ENCODE measurements at places on chromosomes 4 and X. TPM values are rescaled to one million over a fixed set of nuclear protein-coding genes. Genes with fewer than 3 reads are reported as not detected.

DNA sequence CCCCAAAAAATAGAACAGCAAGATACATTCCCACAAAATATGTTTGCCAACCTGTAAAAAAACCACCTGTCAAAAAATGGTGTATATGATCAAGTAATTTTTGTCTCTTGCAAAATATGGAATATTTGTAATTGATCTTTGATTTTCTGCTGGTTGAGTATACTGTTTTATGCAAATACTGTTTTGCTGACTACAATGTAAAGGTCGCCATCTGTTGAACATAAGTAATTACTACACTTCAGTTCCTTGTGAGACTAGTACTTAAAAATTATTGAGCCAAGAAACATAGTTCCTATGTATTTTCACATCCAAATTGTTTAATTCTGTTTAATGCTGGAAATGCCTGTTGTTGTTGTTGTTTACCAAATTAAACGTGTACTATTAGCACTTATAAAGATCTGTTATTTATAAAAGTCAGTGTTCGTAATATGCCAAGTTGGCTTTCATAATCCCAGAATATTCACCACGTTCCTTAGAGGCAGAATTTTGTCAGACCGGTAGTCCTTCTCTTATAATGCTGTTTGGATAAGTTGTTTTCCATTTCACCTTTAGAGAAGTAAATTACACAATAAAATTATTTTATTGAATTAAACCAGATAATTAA, 144.2 kb downstream of the PDLIM5 start:
- H3K27ac ChIP-seq: no peak overlapping the region
- H3K27me3 ChIP-seq: no peaks in the 10 kb centered on the region
- no peaks in the 10 kb centered on the region for H3K4me1 ChIP-seq
- no peaks in the 10 kb centered on the region for H3K36me3 ChIP-seq

DNA sequence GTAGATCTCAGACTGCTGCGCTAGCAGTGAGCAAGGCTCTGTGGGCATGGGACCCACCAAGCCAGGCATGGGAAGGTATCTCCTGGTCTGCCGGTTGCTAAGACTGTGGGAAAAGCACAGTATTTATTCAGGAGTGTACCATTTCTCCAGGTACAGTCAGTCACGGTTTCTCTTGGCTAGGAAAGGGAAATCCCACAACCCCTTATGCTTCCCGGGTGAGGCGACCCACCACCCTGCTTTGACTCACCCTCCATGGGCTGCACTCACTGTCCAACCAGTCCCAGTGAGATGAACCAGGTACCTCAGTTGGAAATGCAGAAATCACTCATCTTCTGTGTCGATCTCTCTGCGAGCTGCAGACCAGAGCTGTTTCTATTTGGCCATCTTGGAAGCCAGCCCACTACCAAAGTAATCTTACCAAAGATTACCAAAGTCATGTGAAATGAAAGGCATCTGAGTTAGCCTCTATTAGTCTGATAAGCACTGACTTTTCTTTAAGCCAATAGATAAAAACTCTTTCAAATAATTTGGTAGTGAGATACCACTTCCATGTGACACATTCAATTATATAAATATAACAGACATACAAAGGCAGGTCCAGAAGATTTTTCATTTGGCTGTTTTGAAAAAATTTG, 8.5 kb upstream of the HTN1 start:
- no peak overlapping the region for H3K27ac ChIP-seq
- no peak for DNase-seq
- H3K36me3 ChIP-seq: no peaks in the 10 kb centered on the region
- H3K27me3 ChIP-seq: no peaks in the 10 kb centered on the region

DNA sequence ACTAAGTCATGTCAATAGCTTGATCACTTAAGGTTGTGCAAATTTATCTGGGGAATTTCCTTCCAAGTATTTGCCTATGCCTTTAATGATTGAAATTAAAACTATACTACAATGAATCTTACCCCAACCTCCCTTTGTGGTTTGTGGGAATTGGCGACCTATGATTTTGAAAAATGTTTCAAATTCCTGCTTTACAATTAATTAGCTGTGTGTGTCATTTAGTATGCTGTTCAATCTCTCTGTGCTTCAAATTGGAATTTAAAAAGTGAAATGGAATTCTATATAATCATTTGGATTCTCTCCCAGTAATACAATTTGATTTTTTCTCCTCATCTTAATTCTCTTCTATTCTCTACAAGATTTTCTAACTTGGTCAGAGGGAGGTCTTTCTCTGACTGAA, 2319.5 kb downstream of the ARAP2 start:
- peaks cover 15% of the 10 kb centered on the region for H3K4me1 ChIP-seq
- no peaks in the 10 kb centered on the region for H3K27me3 ChIP-seq
- H3K36me3 ChIP-seq: no peaks in the 10 kb centered on the region

GRCh38 chr4:71944956-71945355, 86.8 kb upstream of the NPFFR2 start:
- DNase-seq: no peak
- no peaks in the 10 kb centered on the region for H3K36me3 ChIP-seq
- H3K27me3 ChIP-seq: no peaks in the 10 kb centered on the region

GRCh38 chrX:38332505-38332904, 5.2 kb upstream of the RPGR start:
- no peak overlapping the region for H3K27ac ChIP-seq
- no peak overlapping the region for H3K4me3 ChIP-seq
- no peaks in the 10 kb centered on the region for H3K27me3 ChIP-seq
- H3K4me1 ChIP-seq: no peaks in the 10 kb centered on the region
- no peak for DNase-seq
- H3K36me3 ChIP-seq: no peaks in the 10 kb centered on the region

DNA sequence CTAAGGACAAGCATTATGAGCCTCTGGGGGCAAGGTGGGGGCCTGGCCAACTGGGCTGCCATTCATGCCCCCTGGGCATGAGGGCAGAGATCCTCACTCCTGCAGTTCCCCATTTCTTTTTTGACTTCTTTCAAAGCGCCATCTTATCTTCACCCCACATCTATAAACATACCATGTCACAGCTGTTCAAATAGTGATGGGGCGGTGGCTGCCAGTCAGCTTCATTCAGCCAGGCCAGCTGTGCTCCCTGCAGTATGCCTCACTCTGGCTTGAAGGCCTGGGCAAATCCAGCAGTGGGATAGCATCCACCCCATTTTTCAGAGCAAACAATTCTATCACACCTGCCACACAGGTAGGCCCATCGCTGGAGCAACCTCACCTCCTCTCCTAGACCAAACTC, 85.5 kb downstream of the NHSL2 start:
- H3K27me3 ChIP-seq: no peaks in the 10 kb centered on the region
- H3K36me3 ChIP-seq: no peaks in the 10 kb centered on the region
- H3K4me1 ChIP-seq: no peaks in the 10 kb centered on the region
- H3K27ac ChIP-seq: no peak overlapping the region
- no peak for DNase-seq

- peak overlapping the region; percentile 90 for H3K27ac ChIP-seq
- H3K4me1 ChIP-seq: peaks cover 36% of the 10 kb centered on the region
- no peak for DNase-seq
- peak overlapping the region; percentile 57 for H3K4me3 ChIP-seq
- no peaks in the 10 kb centered on the region for H3K27me3 ChIP-seq
Measured at GRCh38 chrX:130108647-130109428, 1.5 kb downstream of the ELF4 start.

DNA sequence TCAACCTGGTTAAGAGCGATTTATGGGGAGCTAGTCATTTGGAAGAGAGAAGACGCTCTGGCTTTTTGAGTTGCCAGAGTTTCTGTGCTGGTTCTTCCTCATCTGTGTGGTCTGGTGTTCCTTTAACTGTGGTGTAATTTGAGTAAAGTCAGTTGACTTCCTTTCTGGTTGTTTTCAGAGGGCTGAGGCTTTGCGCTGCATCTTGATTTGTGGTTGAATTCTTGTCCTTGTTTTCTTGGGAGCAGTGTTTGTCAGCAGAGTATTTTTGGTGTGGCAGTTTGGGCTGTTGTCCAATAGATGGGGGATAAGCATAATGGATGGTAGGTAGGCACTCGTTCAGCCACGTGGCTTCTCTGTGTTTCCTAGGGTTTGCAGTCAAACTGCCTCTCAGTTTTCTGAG, 2143.2 kb upstream of the TENM3 start:
- H3K27ac ChIP-seq: no peak overlapping the region
- DNase-seq: no peak
- no peaks in the 10 kb centered on the region for H3K4me1 ChIP-seq
- no peak overlapping the region for H3K4me3 ChIP-seq

- DNase-seq: no peak
- no peaks in the 10 kb centered on the region for H3K36me3 ChIP-seq
- H3K4me3 ChIP-seq: no peak within 1 kb of the TSS
- no peaks in the 10 kb centered on the region for H3K27me3 ChIP-seq
Measured at GRCh38 chr4:10684631-10685030, at the start of gene CLNK. Gene CLNK, minus strand, starts transcription at chr4:10684768. Its CDS starts 16,899 bp downstream, at chr4:10667869.

DNA sequence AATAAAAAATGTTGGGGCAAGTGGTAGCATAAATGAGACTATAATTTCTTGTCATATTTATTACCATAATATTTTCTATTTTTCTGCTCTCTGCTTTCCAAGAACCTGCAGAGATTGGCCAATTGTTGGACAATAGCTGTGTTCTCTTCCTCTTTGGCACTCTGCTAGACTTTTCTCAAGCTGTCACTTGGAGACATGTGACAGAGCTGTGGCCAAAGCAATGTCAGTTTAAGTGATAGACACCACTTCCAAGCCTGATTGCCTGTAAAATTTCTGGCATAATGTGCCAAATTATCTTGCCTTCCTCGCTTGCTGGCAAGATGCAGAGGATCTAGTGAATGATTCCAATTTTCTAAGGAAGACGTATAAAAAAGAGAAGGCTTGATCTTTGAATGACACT, 162.2 kb upstream of the NDST4 start:
- no peaks in the 10 kb centered on the region for H3K36me3 ChIP-seq
- H3K4me1 ChIP-seq: no peaks in the 10 kb centered on the region
- no peak for DNase-seq
- no peak overlapping the region for H3K27ac ChIP-seq
- H3K27me3 ChIP-seq: no peaks in the 10 kb centered on the region
- H3K4me3 ChIP-seq: no peak overlapping the region

DNA sequence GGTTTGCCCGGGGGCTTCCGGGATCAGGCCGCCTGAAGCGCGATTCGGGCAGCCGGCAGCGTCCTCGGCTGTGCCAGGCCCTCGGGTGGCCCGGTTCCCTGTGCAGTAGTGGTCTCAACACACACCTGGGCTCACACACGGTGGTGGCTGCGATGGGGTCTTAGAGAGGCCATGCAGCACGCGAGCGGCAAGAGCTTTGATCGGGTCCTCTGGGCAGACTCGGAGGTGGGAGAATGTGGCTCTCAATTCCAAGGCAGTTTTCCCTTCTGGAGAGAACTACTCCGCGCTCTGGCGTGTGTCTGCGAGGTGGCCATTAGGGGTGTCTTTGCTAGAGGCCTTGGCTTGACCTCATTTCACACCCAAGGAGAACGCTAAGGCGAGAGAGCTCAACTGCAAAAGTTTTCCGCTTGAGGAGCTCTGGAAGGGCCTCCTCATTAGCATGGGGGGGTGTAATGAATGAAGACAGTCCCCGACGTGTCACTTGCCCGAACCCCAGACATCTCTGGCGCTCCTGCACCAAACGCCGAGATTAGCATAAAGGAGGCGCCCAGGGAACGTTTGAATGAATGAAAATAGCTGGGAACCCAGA, 771 bp upstream of the RBPJ start:
- H3K36me3 ChIP-seq: no peaks in the 10 kb centered on the region
- DNase-seq: peak; percentile 7
- H3K4me1 ChIP-seq: peaks cover 44% of the 10 kb centered on the region
- H3K27ac ChIP-seq: peak overlapping the region; percentile 89

GRCh38 chrX:150486011-150486410, 82.4 kb upstream of the MTM1 start:
- H3K36me3 ChIP-seq: no peaks in the 10 kb centered on the region
- no peaks in the 10 kb centered on the region for H3K27me3 ChIP-seq
- peak; percentile 24 for DNase-seq
- H3K4me3 ChIP-seq: no peak overlapping the region

- peak overlapping the region; percentile 79 for H3K27ac ChIP-seq
- H3K27me3 ChIP-seq: no peaks in the 10 kb centered on the region
- peaks cover 37% of the 10 kb centered on the region for H3K4me1 ChIP-seq
- H3K36me3 ChIP-seq: no peaks in the 10 kb centered on the region
- DNase-seq: no peak
- no peak overlapping the region for H3K4me3 ChIP-seq
Measured at GRCh38 chr4:25174674-25175073, 14.4 kb upstream of the SEPSECS start.

GRCh38 chr4:6172093-6172926, 28.0 kb downstream of the JAKMIP1 start:
- H3K36me3 ChIP-seq: no peaks in the 10 kb centered on the region
- H3K27ac ChIP-seq: no peak overlapping the region
- H3K27me3 ChIP-seq: no peaks in the 10 kb centered on the region
- DNase-seq: no peak
- no peaks in the 10 kb centered on the region for H3K4me1 ChIP-seq
- no peak overlapping the region for H3K4me3 ChIP-seq

DNA sequence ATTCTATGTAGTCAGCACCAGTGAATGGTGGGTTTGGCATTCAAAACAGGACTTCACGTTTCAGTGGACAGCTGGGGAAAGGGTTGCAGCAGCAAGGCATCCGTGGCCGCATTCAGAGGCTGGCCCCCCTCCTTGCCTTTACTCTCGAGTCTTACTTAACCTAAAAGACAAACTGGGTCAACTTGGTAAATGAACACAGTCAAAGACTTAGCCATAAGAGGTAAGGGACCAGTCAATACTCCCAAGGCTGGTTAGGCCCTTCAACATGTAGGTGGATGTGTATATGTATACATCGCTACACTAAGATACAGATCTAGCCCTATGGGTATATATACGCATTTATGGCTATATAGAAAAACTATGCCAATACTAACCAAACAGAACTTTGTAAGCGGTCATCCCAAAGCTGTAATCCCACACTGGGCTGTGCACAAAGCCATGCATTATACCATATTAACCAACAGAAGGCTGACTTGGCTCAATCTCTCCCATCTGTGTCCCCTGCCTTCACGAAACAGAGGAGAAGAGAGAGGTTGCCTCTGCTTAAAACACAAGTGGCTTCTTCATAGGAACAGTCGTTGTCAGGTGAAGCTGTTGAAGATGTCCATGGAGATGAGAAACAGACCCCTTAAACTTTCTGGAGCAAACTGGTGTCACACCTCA, 61.9 kb downstream of the TSC22D3 start:
- H3K27me3 ChIP-seq: no peaks in the 10 kb centered on the region
- no peak overlapping the region for H3K4me3 ChIP-seq
- H3K4me1 ChIP-seq: peaks cover 21% of the 10 kb centered on the region
- no peak for DNase-seq
- no peak overlapping the region for H3K27ac ChIP-seq
- no peaks in the 10 kb centered on the region for H3K36me3 ChIP-seq

GRCh38 chr4:4854649-4855295, 4.7 kb upstream of the MSX1 start:
- DNase-seq: no peak
- H3K36me3 ChIP-seq: no peaks in the 10 kb centered on the region
- H3K4me3 ChIP-seq: no peak overlapping the region
- no peaks in the 10 kb centered on the region for H3K27me3 ChIP-seq

Gene LONRF3
- total RNA-seq: 3.1 TPM

Gene ZNF674
- total RNA-seq: 5.2 TPM

Gene APLN
- 0.22 TPM for total RNA-seq

Gene CYTL1
- not detected for total RNA-seq

Gene MTNR1A
- total RNA-seq: 0.84 TPM

Gene BCLAF3
- total RNA-seq: 5.3 TPM

Gene TMEM154
- total RNA-seq: 2.4 TPM

Gene LRPAP1
- 109 TPM for total RNA-seq

Gene DIAPH2
- 10.9 TPM for total RNA-seq

Gene WAS
- 0.84 TPM for total RNA-seq

Gene SATL1
- total RNA-seq: not detected

All from HCT116 (cell line).